ENCODE measurements at places on chromosomes 16 and 17.

GRCh38 chr17:45833920-45834319 is 10.8 kb upstream of the SPPL2C start:
- no peak for DNase-seq

- peak; percentile 81 for DNase-seq
Observed at GRCh38 chr17:978103-979093, 1.2 kb downstream of the NXN start.

DNA sequence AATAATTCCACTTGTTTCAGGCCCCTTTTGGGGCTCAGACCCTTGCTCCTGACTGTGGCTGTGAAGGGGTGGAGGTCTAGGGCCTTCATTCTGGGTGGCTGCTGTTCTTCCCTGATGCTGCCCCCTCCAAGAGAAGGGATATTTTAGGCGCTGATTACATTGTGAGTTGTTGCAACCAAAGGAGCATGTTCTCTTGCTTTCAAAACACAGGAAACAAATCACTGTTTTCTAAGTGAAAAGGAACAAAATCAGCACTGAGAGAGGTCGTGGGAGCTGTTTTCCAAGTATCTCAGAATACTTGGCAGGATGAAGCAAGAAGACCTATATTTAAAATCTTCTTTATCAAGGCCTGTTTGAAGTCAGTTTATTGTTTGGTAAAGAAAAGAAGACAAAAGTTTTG is 25.3 kb upstream of the SEC14L1 start:
- no peak for DNase-seq

DNA sequence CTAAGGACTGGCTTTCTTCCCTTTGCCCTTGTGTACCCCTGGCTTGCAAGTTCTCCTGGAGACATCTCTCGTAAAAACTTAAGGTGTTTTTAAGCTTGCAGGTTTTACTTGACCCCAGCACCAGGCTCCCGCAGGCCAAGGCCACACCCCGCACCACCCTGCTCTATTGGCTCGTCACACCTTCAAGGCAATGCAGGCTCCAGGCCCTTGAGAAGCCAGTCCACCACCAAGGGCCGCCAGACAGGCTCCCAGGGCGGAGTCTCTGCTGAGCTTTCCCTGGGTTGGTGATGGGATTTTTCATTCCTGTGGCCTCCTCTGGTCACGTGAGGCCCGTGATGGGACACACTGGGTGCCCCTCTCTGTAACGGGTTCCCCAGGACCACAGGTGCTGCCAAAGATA is 9.9 kb downstream of the CSNK1D start:
- no peak for DNase-seq

DNA sequence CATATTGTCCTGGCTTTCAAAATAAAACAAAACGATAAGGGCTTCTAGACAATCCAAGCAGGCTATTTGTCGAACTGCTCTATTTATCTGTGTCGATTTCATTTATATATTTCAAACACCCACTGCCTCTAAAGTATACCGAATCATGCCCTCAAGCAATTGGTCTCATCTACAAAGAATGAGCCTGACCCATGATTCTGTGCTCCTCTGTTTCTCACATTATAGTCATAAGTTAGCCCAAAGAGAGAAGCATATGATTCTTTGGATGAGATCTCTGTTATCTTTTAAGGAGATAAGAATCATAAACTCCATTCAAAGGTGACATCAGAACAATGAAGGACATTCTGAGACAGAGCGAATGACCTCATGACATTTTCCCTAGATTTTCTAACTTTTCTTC is 191.1 kb downstream of the MAP2K6 start:
- DNase-seq = no peak

- peak; percentile 76 for DNase-seq
Observed at GRCh38 chr16:68644715-68645493, at the start of gene CDH3. Gene CDH3 (plus strand): TSS chr16:68645310. CDS start chr16:68645380, 70 bp downstream.

GRCh38 chr17:72603420-72604242 is 482.8 kb downstream of the SOX9 start:
- DNase-seq = no peak

- DNase-seq = no peak
Observed at GRCh38 chr16:71426880-71427615, 14.8 kb downstream of the TLE7 start.

- DNase-seq = no peak
Observed at GRCh38 chr16:8642146-8642545, 20.6 kb downstream of the METTL22 start.

DNA sequence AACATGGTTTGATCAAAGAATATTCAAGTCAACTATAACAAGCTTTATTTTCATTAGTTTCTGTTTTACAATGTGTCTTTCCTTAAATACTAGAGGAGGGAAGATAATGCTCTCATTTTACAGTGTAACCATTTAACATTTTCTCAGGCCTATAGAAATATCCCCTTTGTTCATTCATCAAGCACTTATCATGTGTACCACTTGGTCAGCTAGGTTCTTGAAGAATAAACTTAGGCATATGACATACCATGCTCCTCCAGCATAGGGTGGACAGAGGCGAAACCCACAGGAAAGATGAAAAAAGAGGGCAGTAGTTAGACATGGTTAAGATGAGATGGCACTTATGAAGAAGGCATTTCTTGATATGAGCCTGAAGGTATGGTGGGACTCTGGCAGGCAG is 34.0 kb upstream of the HLF start:
- DNase-seq = no peak

DNA sequence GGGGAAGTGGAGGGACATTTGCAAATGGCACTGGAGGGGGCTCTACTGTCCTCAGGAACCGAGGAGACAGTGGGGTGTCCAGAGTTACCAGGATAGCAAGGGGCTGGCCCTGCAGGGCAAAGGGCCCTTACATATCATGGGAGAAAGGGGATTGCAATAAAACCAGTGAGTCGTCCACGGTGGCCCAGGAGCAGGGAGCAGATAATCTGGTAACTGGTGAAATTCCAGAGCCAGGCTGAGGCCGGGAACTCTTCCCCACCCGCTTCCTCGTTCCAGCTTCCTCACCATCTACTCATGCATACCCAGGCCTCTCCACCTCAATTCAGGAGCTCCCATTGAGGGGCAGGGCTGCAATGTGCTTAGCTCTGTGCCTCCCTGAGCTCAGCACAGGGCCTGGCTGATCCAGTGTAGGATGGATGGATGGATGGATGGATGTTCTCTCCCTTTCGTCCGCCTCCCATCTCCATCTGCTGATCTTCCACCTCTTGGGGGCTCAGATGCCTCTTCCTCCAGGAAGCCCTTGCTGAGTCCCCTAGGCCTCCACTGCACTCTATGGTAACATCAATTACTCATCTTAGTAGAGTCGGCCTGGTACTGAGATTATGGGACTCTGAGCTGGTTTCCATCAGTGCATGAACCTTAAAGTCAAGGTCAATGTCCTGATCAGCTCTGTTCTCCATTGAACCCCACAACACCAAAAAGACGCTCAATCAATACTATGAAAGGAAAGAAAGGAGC is 41.2 kb upstream of the NDRG4 start:
- no peak for DNase-seq

DNA sequence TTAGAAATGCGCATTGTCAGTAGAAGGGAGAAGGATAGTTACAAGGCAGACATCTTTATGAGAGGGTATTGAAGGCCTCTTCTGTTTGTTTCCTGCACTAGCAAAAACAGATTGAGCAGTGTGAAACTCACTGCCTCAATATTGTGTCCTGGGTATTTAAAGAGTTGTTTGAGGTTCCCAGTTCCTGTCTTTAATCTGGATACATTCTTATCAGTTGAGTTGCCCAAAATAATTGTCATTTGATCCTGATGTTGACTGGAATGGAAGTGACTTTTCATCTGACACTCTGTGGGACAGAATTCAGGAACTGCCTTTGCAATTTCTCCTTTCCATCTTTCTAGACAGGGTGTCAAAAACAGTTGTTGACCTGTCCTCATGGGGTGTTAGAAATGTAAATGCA is 1.7 kb downstream of the ATP6V0A1 start:
- DNase-seq = no peak

DNA sequence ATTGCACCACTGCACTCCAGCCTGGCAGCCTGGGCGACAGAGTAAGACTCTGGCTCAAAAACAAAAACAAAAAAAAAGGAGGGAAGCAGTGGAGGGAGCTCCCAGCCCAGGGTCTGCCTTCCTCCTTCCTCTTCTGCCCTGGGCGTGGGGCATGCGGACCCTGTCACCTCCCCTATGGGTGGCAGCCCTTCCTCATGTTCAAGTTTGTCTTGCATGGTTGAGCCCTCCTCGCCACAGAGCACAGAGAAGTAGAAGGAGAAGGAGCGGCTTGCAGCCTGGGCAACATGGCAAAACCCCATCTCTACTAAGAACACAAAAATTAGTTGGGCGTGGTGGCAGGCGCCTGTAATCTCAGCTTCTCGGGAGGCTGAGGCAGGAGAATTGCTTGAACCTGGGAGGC is 21.4 kb upstream of the TIMP2 start:
- no peak for DNase-seq

DNA sequence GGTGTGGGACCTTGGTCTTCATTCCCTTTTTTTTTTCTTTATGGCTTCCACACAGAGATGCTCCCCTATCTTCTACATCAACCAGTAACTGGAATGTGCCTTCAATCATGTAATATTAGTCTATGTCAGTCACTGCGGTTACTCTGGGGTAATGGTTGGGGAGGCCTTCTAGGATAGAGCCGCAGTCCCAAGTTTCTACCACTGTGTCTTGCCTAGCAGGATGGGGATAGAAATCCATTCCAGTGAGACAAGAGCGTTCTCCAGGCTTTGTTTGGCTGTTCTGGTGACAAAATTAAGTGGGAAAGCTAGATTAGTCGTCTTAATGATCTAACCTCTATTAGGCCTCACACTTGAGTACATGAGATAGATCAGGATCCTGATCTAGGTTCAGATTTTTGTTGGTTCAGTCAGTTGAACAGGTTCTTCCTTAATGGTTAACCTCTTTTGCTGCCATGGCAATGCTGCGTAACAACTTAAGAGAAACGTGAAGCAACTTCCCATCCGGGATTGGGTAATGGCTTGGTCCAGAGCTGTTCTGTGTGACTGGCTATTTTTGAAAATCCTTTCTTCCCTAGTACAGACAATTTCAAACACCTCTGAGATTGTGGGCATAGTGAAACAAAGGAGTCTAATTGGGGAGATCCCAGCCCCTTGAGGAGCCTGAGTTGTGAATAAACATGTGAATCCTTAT is 8.7 kb downstream of the MSL1 start:
- DNase-seq = no peak

GRCh38 chr16:68762996-68763756 is 26.1 kb downstream of the CDH1 start:
- DNase-seq = no peak

DNA sequence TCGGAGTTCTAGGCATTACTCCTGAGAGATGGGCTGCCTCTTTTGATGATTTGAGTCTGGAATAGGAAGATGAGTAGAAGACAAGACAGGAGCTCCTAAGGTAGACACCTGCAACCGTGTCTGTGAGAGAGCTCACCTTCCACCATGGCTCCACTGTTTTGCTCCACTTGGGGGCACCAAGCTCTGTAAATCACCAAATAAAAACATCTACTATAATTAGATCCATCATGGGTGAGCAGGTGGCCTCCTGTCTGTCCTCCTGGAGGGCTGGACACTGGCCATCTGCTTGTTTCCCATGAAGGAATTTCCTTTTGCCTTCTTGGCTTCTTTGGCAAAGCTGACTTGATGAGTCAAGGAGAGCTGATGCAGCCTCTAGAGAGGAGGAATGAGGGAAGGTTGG is 179.0 kb downstream of the HAPSTR1 start:
- no peak for DNase-seq

- DNase-seq = no peak
Observed at GRCh38 chr17:64448665-64449512, at the start of gene MILR1. Gene MILR1 (plus strand): TSS chr17:64449115. CDS start chr17:64449169, 54 bp downstream.

GRCh38 chr16:27764869-27765675 is 215.1 kb downstream of the KATNIP start:
- no peak for DNase-seq

- DNase-seq = peak; percentile 92
Observed at GRCh38 chr17:4948931-4949320, 596 bp upstream of the PFN1 start.

- DNase-seq = peak; percentile 83
Observed at GRCh38 chr16:1991948-1992703, 2.4 kb downstream of the SYNGR3 start.

DNA sequence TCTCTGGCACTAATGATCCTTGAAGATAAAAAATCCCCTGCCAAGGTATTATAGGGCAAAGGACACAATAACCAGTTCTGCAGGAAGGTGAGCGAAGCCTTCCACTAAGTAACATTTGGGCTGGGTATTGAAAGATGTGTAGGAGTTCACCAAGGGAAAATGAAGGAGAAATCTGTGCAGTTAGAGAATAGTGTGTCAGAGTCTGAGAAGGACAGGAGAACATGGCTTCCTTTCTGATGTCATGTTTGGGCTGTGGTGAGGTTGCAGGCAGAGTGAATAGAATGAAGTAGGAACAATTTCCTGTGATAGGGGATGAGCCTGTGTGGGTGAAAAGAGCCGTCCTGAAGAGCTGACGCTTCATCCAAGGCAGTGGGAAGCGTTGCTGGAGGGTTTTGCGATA is 24.1 kb upstream of the CIITA start:
- no peak for DNase-seq

DNA sequence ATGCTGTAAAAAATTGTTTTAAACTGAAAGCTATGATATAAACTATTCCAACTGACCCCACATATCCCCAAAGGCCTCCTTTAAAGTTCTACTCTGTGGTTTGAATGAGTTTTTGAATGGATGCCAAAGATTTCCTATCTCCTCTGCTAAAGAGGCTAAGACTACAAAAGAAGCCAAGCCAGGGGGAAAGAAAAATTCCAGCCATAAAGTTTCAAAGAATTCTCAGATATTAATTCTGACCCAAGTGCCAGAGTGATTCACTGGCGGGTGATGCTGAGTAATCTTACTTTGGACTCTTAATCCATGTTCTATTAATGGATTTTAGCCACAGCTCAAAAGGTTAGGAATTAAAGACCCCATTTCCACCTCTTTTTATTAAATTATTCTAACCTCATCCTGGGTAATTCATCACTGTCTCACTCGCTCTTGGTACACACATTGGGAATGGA is 60.7 kb downstream of the HS3ST3A1 start:
- no peak for DNase-seq

GRCh38 chr16:10326647-10327046 is 59.2 kb upstream of the ATF7IP2 start:
- no peak for DNase-seq

DNA sequence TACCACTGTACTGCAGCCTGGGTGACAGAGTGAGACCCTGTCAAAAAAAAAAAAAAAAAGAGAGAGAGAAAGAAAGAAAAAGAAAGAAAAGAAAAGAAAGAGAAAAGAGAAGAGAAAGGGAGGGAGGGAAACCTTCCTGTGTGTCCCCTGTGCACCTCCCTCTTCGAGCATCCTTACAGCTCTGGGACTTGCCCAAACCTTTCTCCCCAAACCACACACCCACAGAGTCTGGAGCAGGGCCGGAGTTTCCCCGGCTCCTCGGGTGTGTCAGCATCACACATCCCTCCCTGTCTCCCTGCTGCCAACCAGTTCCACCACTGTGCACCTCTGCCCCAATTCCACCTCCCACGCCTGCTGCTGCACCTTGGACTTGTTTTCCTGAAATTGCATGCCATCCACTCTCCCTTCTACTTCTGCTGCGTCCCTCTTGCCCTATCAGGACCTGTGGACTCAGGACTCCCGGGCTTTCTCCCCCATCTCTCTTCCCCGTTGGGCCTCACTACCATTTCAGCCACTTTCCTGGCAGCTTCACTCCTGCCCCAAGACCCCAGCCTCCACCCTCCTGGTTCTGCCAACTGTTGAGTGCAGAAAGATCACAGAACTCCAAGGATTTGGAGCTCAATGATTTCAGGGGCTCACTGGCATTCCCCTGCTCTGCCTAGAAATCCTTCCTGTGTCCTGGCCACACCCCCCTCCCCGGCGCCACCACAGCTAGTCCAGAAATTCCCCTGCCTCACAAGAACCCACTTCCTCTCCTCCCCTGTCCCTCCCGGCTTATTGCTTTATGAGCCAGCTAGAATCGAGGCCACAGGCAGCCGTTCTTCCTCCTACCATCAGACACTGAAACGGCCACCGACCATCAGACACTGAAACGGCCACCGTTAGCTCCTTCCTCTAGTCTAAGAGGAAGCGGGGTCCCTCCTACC is 3.7 kb upstream of the CDK3 start:
- DNase-seq = no peak
